Left forelimb (tissue), 1 donor: ENCODE measurements at places on chromosomes 6 and 20.
A peak's percentile ranks its signal among the peaks of the same experiment; 100 is the strongest.

- no peak for DNase-seq
These were observed 29.9 kb upstream of the PREP start for GRCh38 chr6:105432797-105433196.

DNA sequence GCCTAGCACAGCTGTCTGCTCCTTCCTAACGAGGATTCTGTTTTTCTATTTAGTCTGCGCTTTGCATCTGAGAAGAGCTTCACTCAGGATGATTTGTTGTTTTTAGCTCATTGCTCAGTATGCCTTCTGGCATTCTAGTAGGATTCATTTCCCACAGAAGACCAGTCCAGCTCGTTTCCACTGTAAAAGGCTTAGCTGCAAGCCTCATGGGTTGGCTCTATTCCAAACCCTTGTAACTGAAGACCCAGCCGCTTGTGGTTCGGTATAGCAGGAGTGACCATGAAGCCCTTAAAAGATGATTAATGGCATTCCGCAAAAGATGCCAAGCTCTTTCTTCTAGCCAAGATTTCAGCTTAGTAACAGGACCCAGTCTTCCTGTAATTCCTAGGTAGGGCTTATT is 7.2 kb downstream of the ADGRF1 start:
- peak; percentile 67 for DNase-seq

DNA sequence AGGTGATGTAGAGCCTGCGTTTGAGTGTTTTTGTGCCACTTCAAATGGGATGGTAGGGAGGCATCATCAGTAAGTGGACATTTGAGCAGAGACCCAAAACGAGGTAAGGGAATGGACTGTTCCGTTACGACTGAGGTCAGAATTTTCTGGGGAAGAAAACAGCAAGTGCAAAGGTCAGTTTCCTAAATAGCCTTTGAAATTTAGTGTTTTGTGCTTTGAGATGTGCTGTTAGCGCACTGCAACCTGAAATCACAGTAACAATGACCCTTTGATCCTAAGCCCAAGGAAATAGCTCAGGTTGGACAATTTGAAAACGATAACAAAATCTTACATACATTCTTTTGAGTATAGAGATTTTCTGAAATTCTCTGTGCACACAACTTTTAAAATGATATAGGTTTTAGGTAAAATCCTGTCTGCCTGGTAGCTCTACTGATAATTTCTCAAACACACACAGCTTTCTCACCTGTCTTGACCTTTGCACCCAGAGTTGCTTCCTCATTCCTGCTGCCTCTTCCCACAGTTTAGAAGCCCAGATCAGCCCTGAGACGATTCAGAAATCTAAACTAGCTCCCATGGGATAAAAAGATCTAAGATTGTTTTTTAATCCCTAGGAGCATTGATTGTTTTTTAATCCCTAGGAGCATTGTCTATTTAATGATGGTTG is 22.1 kb downstream of the DCBLD1 start:
- DNase-seq: no peak

GRCh38 chr6:46044881-46045617 is 29.4 kb upstream of the CLIC5 start:
- DNase-seq: no peak

- no peak for DNase-seq
These were observed 124.8 kb downstream of the INSM1 start for GRCh38 chr20:20492521-20493332.

DNA sequence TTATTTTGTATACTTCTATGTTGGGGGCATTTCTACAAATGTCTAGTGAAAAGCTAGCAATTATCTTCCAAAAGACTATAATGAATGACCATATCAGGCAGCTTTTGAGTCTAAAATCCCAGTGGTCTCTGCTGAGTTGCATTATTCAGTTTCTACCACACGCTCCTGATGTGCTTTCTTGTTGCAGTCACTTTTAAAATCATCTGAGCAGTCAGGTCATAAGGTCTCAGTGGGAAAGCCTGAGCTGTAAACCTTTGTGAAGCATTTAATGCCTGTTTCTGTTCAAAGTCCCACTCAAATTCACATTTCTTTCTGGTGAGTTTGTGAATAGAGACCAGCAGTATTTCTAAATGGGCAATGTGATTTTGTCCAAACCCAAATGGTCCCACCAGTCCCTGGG is 1681.5 kb downstream of the HACE1 start:
- DNase-seq: no peak

GRCh38 chr6:68468244-68468884 is 166.7 kb upstream of the ADGRB3 start:
- DNase-seq: no peak

DNA sequence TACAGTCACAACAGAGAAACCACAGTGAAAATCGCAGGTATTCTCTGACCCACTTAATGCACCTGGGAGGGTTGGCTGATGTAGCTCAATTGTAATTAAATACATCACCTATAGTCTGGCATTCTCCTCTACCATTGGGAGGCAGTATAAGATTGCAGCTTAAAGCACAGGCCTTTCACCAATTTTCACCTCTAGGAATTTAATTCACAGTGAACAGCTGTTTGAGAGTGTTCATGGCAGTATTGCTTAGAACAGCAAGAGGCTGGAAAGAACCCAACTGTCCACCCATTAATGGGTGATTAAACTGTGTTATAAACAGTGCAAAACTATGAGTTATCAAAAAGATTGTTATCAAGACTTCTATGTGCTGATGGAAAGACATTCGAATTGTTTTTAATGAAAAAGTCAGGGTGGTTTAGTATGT is 2.0 kb downstream of the EDEM2 start:
- no peak for DNase-seq

- DNase-seq: no peak
These were observed 231.6 kb upstream of the MYLIP start for GRCh38 chr6:15897063-15897876.

GRCh38 chr6:134517145-134517658 is 199.3 kb upstream of the SGK1 start:
- peak; percentile 68 for DNase-seq

GRCh38 chr20:40637176-40637575 is 51.9 kb downstream of the MAFB start:
- no peak for DNase-seq

DNA sequence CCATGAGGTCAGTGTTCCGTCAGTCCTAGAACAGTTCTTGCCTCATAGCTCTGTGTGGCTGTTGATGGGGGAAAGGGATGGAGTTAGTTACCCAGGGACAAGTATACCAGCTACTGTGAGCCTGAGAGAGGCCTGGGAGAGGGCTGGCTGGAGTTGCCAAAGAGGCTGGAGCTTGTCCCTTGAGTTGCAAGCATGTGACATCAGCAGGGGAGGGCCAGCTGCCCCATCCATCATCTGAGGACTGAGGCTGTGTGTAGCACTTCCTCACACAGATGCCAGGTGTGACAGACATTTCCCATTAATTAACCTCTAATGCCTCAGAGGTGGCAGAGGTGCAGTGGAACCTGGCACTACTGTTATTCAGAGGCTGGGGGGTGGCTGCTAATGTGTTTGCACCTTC is 131.6 kb downstream of the PHACTR3 start:
- peak; percentile 49 for DNase-seq

GRCh38 chr6:36104836-36105235 is 25.5 kb upstream of the MAPK13 start:
- no peak for DNase-seq

DNA sequence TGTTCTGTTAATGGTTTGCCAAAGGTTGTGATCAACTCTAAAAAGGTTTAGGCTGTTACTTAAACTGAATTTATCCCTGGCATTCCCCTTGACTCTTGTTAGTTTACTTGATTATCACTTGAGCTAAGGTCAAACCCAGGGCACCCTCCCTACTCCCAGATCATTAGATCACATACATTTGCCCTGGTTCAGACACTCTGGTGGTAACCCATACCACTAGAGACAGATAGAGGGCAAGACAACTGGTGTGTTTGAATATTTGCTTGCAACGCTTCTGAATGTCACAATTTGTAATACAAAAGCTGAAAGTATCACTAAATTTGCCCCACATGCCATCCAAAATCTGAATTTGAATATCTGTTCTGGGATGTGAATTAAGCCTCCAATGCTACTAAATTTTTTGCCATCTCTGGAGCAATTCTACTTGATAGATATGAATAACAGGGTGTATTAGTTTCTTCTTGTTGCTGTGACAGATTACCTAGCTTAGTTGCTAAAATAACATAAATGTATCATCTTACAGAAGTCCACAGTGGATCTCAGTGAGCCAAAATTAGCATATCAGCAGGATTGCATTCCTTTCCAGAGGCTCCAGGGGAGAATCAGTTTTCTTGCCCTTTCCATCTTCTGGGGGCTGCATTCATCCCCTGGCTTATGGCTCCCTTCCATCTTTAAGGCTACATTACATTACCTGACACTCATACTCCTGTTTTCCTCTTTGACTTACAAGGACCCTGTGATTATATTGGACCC is 45.4 kb downstream of the FIG4 start:
- no peak for DNase-seq

GRCh38 chr6:128305976-128306375 is 214.4 kb downstream of the PTPRK start:
- DNase-seq: no peak

GRCh38 chr20:14214046-14214445 is 123.4 kb downstream of the FLRT3 start:
- no peak for DNase-seq

- no peak for DNase-seq
These were observed 35.4 kb upstream of the SYNCRIP start for GRCh38 chr6:85678026-85678601.

DNA sequence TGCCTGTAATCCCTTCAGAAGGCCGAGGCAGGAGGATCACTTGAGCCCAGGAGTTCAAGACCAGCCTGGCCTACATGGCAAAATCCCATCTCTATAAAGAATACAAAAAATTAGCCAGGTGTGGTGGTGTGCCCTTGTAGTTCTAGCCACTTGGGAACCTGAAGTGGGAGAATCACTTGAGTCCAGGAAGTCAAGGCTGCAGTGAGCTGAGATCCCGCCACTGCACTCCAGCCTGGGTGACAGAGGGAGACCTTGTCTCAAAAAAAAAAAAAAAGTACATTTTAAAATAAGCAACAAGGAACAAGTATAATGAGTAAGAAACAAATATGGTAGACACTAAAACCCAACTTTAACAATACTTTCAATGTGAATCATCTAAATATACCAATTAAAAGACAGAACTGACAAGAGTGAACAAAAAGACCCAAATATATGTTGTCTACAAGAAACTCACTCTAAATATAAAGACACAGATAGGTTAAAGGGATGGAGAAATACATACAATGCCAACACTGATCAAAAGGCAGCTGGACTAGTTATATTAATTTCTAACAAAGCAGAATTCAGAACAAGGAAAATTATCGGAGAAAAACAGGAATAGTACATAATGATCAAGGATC is 37.7 kb downstream of the RANBP9 start:
- DNase-seq: no peak
